ENCODE measurements at places on chromosomes 16 and 17. TPM values are rescaled to one million over a fixed set of nuclear protein-coding genes. Genes with fewer than 3 reads are reported as not detected.

The PRAC2 gene
- not detected for total RNA-seq

The RNFT1 gene
- 28.1 TPM for total RNA-seq

DNA sequence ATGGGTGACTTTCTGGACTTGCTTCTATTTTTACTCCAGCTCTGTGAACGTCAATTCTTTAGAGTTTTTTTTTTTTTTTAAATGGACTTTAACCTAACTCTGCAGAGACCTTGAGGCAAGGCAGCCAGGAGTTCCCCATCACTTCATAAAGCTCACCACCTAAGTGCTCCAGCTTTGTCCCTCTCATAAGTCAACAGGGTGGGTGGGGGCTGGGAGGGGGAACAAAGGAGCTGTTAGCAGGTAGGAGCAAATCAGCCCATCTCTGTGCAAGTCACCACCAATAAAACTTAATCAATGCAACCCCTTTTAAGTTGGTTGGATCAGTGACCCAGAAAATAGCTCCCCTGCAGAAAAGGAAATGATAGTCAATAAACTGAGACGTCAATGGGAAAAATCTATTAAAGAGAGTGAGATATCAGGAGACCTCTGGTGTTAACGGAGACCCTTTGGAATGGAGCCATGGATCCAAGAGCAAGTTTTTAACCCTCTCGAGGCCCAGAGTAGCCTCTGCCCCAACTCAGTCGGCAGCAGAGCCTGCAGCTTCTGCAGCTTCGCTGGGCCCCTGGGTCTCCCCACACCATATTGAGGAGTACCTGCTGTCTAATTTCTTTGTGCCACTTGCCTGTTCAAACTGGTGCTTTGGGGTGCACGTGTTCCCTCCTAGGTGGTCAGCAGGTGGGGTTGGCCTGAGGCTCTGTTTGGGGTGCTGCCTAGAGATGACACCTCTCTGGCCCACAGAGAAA lies 27.6 kb upstream of the ETV4 start:
- no peaks in the 10 kb centered on the region for H3K36me3 ChIP-seq
- no peak overlapping the region for H3K27ac ChIP-seq
- H3K4me1 ChIP-seq = peaks cover 5% of the 10 kb centered on the region
- DNase-seq = no peak
- no peak overlapping the region for H3K4me3 ChIP-seq

GRCh38 chr16:30369091-30369937 lies 980 bp downstream of the TBC1D10B start:
- H3K36me3 ChIP-seq = no peaks in the 10 kb centered on the region
- H3K4me3 ChIP-seq = peak overlapping the region; percentile 93

GRCh38 chr17:16470265-16470664 lies 21.7 kb downstream of the LRRC75A start:
- no peak for DNase-seq
- H3K36me3 ChIP-seq = no peaks in the 10 kb centered on the region
- no peaks in the 10 kb centered on the region for H3K27me3 ChIP-seq
- no peaks in the 10 kb centered on the region for H3K4me1 ChIP-seq
- no peak overlapping the region for H3K27ac ChIP-seq
- H3K4me3 ChIP-seq = no peak overlapping the region

DNA sequence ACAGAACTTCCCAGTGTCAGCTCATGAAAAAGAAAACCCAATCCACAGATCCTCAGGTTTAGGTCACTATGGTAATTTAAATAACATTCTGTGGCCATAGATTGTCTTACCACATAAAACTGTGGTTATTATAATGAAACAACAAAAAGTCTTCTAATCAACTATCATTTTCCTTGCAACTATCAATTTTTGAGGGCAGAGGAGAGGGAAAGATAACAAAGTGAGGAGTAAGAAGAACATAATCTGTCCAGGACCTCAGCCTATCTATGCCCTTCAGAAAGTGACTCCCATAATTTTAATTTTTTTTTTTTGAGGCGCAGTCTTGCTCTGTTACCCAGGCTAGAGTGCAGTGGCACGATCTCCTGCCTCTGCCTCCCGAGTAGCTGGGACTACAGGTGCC lies 4.0 kb upstream of the GGNBP2 start:
- H3K36me3 ChIP-seq = no peaks in the 10 kb centered on the region
- peaks cover 26% of the 10 kb centered on the region for H3K4me1 ChIP-seq
- H3K27me3 ChIP-seq = no peaks in the 10 kb centered on the region
- no peak overlapping the region for H3K27ac ChIP-seq
